DMS79 (cell line): ENCODE measurements at places on chromosomes 1 and 21.

DNA sequence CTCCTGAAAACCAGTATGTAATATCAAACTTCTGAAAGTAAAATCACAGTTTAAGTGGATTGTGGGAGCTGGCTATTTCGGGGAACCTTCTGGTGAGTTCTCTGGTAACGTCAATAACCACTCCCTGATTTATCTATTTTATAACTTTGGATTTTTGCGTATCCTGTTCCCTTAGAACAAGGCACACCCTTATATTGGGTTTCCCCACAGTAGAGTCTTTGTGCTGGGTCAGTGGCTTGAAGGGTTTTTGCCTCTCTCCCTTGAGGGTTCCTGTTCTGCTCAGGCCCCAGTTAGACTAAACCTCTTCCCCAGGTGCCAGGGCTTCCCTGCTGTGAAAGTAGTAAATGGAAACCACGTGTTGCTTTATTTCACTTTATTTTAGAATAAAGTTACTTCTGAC, 21.3 kb downstream of the CCN1 start:
- DNase-seq: no peak

DNA sequence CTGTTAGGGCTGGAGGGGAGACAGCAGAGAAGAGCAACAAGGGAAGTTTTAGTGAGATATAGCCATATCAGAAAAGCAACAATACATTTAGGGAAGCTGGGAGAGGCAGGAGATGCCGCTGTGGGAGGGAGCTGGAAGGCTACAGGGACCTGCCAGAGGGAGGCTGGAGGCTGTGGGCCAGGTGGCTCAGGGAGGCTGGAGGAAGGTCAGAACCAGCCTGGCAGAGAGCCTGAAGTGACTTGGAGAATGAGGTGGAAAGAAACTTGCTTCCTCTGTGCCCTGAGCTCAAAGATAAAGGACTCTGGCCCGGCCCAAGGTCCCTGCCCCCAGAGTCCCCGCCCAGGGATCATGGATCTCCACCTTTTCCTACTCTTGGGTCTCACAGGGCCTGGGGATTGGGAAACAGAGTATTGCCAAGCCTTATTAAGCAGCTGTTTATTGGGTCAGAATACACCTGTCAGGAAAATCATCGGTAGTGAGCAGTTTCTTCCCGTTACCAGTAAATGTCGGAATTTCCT, 85.9 kb downstream of the KIF26B start:
- no peak for DNase-seq

DNA sequence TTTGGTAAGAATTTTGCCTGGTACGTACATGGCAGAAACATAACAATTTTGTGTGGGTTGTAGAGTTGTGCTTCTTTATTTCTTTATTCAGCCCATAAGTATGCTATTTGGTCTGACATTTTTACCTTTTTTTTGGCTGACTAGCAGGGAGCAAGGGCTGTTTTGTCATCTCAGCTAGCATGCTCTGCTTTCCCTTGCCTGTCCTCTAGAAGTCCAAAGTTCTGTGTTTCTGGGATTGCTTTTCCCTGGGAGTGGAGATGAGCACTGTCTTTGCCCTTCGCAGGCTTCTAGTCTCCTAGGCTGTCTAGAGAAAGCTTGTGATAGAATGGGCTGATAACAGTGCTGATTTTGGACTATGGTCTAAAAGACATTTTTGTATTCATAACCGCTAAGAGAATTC, 7.5 kb downstream of the UCK2 start:
- no peak for DNase-seq

DNA sequence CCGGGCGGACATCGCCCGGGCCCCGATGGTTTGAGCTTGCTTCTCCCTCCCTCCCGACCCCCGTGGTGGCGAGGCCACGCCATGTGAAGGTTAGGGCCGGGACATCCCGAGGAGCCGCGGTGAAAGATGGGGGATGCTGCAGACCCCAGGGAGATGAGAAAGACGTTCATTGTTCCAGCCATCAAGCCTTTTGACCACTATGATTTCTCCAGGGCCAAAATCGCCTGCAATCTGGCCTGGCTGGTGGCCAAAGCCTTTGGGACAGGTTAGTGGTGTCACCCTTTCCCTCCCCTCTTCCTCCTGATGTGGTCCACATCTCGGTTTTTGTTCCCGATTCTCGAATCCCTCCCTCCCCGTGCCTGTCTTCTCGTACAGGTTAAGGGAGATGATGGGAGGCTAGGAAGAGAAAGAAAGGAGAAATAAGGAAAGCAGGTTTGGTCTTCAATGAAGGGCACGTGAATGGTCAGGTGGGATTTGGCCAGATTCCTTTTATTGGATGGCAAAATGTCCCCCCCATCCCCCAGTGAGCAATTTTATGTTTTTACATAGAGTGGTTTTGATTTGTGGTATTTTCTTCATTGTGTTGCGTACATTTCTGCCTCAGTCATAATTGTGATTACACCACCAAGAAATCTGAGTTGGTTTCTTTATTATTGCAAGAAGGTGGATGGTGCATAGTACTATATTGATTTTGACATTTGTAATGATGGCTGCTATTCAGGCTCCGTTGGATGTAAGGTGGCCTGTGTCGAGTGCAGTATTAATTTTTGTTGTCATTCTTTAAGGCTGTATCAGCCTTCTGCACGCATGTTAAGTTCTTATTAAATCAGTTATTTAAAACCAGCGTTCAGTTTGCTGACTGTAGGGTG, 1.2 kb downstream of the CAMSAP2 start:
- DNase-seq: no peak

DNA sequence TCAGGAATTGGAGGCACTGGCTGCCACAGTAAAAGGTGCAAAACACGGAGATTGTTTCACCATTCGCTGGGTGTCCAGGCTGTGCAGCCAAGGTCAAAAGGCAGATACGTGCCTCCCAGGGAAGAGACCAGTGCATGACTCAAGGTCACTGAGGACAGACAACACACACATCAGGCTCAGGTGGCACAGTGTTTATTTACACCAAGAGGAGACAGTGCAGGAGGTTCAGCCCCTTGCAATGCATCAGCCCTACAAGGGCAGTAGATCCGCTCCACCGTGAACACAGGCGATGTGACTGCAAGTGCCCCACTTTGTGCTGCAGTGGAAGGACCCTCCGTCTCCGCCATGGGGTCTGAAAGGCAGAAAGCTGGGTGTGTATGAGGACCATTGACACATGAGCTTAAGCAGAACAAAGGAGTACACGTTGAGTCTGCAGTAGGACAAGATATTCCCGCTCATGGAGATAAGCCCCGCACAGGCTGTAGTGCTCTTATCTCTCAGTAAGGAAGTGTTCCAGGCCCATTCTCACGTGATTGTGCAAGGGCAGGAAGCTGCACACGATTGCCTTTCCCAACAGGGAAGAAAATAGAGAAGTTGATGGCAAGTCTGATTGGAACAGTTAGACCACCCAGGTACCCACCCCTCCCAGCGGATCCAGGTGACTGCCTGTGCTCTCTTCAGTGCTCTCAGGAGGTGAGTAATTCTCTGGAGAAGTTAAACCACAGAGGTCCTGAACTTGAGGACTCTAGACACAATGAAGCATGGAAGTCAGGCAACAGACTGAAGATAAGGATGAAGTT, 37.5 kb upstream of the QSOX1 start:
- DNase-seq: no peak

GRCh38 chr1:94955767-94956632, 29.1 kb upstream of the CNN3 start:
- DNase-seq: no peak

DNA sequence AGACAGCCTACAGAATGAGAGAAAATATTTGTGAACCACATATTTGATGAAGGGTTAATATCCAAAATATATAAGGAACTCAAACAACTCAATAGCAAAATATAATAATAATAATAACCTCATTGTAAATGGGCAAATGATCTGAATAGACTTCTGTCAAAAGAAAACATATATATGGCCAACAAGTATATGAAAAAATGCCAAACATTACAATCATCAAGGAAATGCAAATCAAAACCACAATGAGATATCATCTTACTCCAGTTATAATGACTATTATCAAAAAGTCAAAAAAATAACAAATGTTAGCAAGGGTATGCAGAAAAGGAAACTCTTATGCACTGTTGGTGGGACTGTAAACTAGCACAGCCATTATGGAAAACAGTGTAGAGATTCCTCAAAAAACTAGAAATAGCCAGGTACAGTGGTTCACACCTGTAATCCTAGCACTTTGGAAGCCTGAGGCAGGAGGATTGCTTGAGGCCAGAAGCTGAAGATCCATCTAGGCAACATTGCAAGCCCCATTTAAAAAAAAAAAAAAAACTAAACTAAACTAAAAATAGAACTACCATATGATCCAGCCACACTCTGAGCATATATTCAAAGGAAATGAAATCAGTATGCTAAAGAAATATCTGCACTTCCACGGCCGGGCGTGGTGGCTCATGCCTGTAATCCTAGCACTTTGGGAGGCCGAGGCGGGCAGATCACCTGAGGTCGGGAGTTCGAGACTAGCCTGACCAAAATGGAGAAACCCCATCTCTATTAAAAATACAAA, 17.3 kb upstream of the TRIM67 start:
- DNase-seq: no peak

GRCh38 chr1:150150133-150151021, 661 bp downstream of the PLEKHO1 start:
- DNase-seq: no peak

- no peak for DNase-seq
These were observed 10.3 kb downstream of the ZNF687 start for GRCh38 chr1:151292207-151293030.

- DNase-seq: peak; percentile 88
These were observed 54.2 kb upstream of the SPATA6 start for GRCh38 chr1:48526008-48526710.

DNA sequence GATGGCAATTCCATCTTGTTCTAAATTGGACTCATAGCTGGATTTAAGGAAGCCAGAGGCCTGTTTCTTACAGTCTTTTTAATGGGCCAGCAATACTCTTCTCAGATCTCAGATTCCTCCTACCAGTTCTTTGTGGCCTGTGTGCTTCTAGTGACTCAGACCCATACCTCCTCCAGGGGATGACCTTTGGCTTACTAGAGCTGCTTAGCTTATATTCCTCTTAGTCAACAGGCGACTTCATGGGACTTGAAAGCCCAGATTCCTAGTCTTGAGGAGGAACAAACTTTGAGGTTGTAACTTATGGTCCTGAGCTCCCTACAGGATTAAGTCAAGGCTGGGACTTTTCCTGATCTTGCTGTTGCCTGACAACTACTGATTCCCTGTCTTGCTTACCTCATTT, 12.4 kb upstream of the PAPPA2 start:
- DNase-seq: no peak

GRCh38 chr1:197388801-197389200, 120.7 kb downstream of the CRB1 start:
- no peak for DNase-seq

DNA sequence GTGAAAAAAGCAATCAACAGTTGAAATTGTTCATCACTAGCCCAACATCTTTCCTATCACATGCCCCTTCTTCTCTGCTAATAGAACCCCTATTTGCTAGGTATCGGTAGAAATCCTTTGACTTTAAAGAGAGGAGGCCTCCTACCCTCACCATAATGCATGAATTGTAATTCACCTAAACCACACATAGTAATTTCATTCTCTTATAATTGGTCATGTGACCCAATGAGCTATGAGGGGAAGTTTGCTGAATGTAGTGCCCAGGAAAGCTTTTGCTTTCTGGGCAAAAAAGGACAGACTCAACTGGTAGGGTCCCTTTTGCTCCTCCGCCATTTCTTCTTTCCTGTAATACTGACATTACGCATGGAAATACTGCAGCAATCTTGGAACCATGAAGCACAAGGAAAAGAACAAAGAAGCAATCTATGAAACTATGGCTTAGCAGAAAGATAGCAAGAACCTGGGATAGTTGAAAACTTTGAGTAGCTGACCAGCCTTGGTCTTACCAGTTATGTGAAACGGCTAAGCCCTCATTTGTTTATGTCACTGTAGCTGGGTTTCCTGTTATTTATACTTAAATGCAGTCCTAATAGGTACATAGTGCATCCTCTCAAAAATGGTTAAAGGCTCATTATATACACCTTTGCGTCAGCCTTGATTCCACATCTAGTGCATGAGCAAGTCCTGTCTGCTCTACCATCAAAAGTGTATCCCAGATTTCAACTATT, 10.2 kb upstream of the CHI3L2 start:
- DNase-seq: no peak

DNA sequence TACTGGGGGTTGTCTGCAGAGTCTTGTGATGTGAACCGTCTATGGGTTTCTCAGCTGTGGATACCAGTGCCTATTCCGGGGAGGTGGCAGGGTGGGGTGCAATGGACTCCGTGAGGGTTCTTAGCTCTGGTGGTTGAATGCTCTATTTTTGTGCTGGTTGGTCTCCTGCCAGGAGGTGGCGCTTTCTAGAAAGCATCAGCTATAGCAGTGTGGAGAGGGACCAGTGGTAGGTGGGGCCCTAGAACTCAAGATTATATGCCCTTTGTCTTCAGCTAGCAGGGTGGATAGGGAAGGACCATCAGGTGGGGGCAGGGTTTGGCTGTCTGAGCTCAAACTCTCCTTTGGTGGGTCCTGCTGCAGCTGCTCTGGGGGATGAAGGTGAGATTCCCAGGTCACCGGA, 127.3 kb upstream of the PLD5 start:
- DNase-seq: no peak

DNA sequence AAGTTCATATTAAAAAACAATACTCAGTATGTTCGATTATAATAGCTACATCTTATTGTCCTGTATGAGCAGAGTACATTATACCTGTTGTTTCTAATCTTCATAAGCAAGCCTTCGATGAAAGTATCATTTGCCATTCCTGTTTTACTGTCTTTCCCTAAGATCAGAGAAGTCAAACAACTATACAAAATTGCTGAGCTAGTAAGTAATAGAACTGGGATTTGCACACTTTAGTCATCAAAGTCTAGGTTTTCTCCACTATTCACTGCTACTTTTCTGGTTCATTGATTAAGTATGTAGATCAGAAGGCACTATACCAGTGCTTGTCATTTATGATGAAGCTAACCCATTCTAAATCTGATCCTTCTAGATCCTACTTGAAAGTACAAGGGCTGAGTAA, 108.9 kb downstream of the NR5A2 start:
- no peak for DNase-seq

DNA sequence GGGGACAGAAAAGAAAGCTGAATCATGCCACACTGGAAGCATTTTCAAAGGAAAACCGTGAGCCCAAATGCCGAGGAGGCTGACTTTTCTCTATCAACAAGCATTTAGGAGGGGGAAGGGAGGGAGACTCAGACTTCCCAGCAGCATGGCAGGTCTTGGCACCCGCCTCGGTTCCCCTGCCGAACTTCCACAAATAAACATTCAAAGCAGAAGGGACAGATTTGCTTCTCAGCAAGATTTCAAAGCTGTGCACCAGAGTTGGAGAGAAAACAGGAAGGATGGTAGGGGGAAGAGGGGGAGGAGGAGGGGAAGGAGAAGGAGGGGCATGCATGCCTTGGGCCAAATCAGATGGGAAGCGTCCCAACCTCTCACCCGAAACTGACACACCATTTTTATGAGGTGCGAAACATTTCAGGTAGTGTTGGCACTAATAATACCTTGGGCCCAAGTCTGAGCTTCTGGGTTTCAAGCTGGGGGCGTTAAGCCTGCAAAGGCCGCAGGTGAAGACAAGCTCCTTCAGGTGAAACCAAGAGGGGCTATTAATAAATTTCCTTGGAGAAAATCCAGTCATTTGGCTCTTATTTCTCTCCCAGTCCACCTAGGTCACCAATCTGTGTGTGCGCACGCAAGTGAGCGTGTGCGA, 26.4 kb downstream of the ABCA4 start:
- DNase-seq: no peak

- DNase-seq: no peak
These were observed 176.5 kb upstream of the PLXNA2 start for GRCh38 chr1:208420696-208421095.
